ENCODE measurements at places on chromosomes 7 and 10. TPM values are rescaled to one million over a fixed set of nuclear protein-coding genes. Genes with fewer than 3 reads are reported as not detected.
A peak's percentile ranks its signal among the peaks of the same experiment; 100 is the strongest.

The MEIG1 gene
- not detected for total RNA-seq

The LFNG gene
- 7.8 TPM for total RNA-seq

The ZNF736 gene
- 9.0 TPM for total RNA-seq

The SUGCT gene
- total RNA-seq, result 9.8 TPM

The FAM25A gene
- not detected for total RNA-seq

The KNDC1 gene
- total RNA-seq, result 0.62 TPM

GRCh38 chr10:98244141-98244540 lies 23.9 kb downstream of the LOXL4 start:
- no peak for ATAC-seq

- no peak for ATAC-seq
Observed at GRCh38 chr10:29266641-29267040, 22.2 kb upstream of the LYZL1 start.

DNA sequence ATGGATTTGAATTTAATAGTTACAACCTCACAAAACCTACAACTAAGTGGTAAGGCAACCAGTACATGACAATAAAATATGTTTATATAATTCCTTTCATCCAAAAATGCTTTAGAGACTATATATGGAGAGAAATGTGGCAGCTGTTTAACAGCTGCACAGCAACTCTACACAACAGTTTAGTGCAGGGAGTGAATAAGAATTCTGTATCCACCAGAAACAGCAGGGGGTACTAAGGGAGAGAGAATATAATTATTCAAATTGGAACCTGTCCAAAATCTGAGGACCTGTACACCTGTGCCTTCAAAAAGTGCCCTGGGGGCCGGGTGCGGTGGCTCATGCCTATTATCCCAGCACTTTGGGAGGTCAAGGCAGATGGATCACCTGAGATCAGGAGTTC lies 49.6 kb downstream of the POLL start:
- ATAC-seq, result no peak

- ATAC-seq, result no peak
Observed at GRCh38 chr10:107022600-107023354, 141.7 kb downstream of the SORCS1 start.

GRCh38 chr10:80924063-80924952 lies 386.6 kb downstream of the SH2D4B start:
- no peak for ATAC-seq

DNA sequence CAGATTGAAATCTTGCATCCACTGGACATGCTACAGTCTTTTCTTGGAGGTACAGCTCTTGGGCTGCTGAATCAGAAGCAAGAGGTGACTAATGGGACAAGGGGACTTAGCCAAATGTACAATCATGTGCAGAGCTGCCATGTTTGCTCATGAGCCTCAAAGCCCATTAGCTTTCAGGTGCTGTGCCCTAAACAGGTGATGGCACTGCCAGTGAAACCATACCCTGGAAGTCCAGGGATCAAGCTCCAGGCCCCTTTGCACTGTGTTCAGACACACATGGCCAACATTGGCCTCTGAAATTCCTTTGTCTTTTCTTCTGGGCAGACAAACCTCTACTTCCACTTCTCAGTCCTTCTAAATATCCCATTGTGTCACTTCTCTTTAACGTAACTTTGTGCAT lies 328.2 kb downstream of the GRID1 start:
- ATAC-seq, result no peak

- ATAC-seq, result no peak
Observed at GRCh38 chr7:86768394-86768793, 124.7 kb downstream of the GRM3 start.

DNA sequence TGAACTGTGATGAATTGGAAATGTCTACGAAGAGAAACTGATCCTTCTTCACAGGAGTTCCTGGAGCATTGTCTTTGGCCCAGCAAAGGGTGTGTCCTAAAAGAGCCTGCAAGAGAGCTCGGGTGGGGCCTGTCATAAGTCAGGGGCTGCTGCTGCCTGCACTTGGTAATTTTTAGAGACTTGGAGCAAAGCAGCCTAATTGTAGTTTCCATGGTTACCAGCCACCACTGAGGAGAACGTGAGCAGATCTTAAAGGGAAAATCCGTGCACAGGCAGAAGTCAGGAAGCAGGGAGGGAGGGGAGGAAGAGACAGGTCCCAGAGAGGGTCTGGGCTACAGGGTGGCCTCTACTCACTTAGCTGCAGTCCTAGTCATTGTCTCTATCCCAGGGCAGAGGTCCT lies 463.6 kb downstream of the PLXNA4 start:
- ATAC-seq, result no peak

- ATAC-seq, result no peak
Observed at GRCh38 chr10:35464825-35465456, 128.6 kb downstream of the CCNY start.

- ATAC-seq, result no peak
Observed at GRCh38 chr7:90706072-90706716, 110.1 kb downstream of the CDK14 start.

DNA sequence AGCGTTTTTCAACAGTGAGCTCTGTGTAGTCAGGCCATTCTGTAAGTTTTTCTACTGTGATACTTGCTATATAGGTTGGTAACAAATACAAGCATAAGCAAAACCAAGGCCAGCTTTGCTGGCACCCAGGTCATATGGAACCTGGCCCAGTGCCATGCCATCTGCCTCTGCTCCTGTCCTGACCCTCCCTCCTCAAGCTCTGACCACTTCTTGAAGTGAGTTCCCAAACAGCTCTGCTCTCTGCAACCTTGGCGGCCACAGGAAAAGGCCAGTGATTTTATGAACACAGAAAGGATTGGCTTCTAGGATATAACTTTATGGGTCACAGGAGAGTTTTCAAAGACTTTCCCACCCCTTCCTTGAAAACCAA lies 12.8 kb downstream of the NOD1 start:
- no peak for ATAC-seq

GRCh38 chr7:100141555-100141949 lies 7.2 kb upstream of the LAMTOR4 start:
- no peak for ATAC-seq

GRCh38 chr10:11831520-11831951 lies 8.4 kb downstream of the PROSER2 start:
- no peak for ATAC-seq

DNA sequence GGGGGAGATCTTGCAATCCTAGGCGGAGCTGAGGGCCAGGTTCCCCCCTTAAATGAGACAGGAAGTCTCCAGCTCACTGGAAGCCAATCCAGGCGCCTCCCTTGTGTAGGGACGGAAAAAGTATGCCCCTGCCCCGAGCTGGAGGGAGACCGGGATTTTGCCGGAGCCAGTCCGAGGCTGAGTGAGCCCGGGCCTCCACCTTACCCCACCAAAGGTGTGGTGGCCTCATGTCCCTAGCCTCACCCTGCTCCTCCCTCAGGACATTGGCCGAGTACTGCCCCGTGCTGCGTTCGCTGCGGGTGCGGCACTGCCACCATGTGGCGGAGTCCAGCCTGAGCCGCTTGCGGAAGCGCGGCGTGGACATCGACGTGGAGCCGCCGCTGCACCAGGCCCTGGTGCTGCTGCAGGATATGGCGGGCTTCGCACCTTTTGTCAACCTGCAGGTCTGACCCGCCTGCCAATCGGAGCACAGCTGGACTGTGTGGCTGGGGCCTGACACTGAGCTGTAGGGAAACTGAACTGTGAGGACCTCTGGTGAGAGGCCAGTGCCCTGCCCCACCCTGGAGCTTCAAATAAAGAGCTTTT lies 2.0 kb downstream of the FBXL15 start:
- peak; percentile 59 for ATAC-seq

Measured in gastroesophageal sphincter (tissue), 4 donors.